NCI-H1092 (cell line): ENCODE measurements at places on chromosomes 5 and 9.

DNA sequence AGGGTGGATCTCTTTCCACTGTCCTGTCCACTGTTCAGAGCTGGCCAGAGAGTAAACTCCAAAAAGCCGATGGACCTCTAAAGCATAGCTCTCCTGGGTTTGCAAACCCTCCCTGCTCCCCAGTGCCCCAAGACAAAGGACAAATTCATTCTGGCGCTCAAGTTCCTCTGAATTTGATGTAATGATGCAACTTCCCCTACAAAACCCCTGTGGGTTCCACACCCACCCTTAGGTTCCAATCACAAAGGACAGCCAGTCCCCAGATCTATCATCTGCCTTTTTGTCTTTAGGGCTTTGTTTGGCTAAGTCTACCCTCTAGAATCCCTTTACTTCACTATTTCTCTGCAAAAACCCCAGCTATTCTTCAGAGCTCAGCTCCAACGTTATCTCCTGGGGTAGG, 57.4 kb upstream of the SLC25A51 start:
- DNase-seq: no peak

DNA sequence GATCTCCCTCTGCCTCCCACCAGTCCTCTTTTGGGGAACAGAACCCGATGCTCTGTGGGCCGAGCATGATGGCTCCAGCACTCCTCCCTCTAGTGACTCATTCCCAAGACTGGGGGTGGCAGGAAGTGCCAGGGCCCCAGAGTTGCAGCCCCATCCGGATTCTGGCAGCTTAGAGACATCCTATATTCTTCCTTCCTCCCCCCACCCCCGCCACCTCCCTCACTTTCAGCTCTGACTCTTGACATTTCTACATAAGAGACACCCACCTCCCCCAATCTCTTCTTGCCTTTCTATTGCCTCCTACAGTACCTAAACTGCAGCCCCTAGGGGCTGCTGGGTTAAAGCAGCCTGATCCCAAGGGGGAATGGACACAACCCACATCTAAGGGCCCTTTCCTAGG, 47.1 kb upstream of the MATR3 start:
- DNase-seq: no peak

DNA sequence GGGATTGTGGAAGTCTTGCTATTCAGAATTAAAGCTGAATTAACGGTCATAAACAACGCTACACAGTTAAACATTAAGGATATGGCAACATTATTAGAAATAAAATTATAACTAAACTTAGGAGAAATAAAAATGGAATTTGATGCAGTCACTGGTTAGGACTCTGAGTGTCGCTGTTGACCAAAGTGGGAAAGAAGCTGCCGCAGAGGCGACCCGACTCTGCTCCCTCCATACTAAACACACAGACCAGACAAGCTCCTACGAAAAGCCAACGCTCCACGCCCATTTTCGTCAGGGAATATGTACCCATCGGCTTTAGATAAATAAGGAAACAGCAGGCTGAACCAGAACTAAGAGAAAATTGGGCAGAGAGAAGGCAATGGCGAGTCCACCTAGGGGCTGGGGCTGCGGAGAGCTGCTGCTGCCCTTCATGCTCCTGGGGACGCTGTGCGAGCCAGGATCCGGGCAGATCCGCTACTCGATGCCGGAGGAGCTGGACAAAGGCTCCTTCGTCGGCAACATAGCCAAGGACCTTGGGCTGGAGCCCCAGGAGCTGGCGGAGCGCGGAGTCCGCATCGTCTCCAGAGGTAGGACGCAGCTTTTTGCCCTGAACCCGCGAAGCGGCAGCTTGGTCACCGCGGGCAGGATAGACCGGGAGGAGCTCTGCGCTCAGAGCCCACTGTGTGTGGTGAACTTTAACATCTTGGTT, at the start of gene PCDHGA5:
PCDHGA5 (plus strand) TSS at position 211 of the 709 bp plus-strand sequence; CDS start at position 380, 169 bp downstream.
- no peak for DNase-seq

DNA sequence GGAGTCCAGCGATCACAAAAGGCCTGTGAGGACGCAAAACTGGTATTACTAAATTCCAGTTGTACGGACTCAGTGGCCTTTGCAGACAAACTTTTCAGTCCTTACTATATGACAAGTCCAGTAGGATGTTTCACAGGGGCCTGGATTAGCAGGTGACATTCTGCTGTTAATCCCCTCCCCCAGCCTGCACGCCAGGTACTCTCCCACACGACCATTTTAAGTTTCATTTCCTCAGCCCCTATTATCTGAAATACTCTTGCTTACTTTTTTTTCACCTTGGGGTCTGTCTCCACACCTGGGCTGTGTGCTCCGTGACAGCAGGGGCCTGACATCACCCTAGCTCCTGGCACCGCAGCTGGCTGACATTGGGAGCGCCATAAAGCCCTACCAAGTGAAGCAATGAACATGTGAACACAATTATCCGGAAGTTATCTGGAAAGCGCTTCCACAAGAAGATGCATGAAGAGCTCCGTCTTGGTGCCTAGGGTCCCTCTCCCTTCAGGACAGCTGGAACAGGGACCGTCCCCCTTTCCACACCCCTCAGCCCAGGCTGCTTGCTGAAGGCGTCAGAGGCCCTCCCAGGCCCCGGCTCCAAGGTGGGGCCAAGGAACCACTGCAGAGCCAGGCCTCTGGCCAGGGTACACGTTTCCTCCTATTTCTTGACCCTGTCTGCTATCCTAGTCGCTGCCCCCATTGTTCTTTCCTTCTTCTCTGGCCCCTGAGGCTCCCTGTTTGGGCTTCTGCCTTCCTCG, 39.7 kb upstream of the ZNF622 start:
- DNase-seq: no peak

- DNase-seq: no peak
Observed at GRCh38 chr5:78593465-78593864, 55.1 kb downstream of the LHFPL2 start.

- DNase-seq: no peak
Observed at GRCh38 chr9:20315677-20316076, 306.6 kb downstream of the MLLT3 start.

DNA sequence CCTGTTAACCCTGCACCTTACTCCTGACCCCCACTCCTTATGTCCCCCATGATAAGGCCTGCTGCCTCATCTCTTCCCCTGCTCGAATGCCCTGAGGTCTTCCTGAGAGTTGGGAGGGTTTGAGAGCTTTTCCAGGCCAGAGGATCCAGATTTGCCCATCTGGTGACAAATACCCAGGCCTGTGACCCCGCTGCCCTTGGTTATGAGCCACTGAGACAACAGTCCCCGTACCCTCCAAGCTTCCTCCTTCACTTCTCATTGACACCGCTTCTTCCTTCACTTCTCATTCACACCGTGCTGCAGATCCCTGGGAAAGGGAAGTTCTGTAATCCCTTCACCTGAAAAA, 593 bp downstream of the GM2A start:
- no peak for DNase-seq

DNA sequence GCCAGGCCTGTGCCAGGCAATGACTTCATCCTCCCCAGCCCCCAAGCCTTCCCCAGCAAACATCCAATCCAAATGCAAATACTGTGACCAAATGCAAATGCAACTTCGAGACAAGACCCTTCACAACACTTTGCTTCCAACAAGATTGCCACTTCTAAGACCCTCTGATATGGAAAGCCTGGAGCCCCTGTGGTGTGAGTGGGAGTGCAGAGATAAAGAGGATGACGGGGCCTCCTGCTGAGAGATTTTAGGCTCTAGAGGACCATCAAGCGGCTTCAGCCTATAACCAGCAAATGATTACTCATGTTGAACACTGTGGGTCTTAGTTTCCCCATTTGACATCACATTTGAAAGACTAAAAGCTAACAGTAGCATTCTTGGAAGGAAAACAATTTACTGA, 46.6 kb upstream of the GABRP start:
- no peak for DNase-seq

- no peak for DNase-seq
Observed at GRCh38 chr9:14441976-14442651, 128.2 kb upstream of the NFIB start.

GRCh38 chr5:143924311-143924978, 112.5 kb downstream of the HMHB1 start:
- no peak for DNase-seq

DNA sequence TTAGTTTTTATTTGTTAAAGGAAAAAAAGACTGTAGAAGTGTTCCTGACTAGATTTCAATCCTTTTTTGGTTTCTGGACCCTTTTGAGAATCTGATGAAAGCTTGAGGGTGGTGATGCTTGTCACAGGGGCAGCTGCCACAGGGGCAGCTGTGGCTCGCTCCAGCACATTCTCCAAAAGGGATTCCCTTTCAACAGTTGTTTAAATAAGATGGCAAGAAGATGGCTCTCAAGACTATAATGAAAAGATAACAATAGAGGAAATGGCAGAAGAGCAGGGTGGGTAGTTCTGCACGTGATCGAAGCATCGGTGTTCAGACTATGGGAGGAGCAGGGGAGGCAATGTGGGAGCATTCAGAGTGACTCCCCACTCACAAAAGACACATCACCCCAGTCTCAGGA, 46.5 kb upstream of the TNFAIP8 start:
- DNase-seq: no peak

DNA sequence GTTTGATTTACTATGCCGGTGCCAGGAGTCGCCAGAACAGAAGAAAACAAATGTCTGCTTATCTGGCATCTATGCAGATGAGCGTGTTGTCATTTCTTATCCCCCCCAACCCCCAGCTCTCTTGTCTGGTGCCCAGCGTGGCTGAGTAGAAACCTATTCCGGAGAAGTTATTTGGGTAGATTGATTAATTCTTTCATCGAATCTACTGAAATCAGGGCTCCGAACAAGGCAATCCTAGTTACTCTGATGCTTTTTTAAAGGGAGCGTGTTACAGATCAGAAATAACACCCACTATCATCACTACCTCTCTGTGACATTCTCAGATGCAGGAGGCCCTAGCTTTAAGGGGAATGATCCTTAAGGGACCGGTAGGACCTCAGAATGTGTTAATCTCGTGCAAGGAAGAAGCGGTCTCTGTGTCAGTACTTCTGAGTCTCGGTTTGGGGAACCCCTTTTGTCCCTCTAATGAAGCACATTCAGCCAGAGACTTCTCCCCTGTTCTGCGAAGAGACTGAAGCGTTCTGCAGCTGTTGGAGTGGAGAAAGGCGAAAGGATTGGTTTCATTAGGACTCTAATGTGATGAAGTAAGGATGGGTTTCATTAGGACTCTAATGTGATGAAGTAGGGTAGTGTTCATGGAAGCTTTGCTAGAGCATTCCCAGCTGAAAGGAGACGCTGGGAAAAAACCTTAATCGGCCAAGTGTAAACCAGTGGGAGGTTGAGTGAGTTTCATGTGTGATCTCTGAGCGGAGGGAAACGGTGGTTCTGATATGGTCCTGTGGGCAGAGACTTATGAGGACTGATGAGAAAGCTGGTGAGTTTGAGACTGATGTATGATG, 1.5 kb downstream of the PIP5K1B start:
- DNase-seq: no peak

DNA sequence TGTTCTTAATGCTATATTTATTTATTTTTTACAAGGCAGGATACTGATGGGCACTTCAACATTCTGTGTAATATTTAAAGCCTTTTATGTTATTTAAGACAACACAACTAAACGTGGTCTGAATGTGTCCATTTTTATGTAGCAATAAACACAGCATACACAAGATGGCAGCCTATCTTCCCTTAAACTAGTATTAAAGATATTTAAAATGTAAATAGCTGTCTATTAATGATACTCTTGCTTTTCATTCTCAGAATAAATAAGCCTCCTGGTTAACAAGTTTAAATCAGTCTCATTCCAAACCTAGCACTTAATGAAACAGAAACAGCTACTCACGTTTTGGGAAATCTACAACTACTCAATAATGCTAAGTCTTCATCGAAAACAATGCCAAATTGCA, 315.7 kb downstream of the MCTP1 start:
- DNase-seq: no peak

- DNase-seq: no peak
Observed at GRCh38 chr9:116237456-116237855, 83.9 kb downstream of the PAPPA start.

DNA sequence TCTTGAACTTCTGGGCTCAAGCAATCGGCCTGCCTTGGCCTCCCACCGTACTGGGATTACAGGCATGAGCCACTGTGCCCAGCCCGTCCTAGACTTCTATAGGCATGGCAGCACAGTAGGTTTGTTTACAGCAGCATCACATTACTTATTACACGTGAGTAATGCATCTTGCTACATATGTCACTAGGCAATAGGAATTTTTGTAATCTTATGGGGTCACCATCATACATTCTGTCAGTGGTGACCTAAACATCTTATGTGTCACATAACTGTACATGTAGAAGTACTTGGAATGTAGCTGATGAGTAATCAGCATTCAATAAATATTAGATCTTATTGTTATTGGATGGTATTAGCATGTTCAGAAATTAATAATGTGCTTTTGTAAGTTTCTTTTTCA, 22.9 kb upstream of the ABCA1 start:
- no peak for DNase-seq

GRCh38 chr9:103649086-103649485, 445.0 kb upstream of the SMC2 start:
- no peak for DNase-seq

DNA sequence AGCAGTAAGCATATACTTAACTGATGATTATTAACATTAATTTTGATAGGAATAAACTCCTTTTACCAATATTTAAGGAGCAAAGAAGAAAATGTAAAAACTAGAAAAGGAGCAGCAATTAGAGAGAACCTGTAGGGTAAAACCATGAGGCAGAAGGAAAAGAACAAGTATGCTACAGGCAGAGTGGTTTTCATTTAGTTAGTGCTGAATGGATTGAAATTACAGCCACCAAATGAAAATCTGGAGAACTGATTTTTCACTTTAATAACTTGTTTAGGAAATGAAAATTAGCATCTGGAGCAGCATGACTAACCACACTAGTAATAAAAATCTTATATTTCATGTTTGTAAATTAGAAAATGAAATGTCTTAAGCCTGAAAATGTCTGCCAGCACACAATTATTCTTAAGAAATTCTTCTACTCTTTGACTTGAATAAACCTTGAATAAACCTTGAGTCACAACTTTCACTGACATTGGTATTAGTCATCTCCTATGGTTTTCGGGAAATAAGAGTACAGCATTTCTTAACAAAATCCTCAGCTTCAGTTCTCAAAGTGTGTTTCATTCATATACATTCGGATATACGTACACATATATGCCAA, 1504.9 kb upstream of the C9orf72 start:
- DNase-seq: no peak

- DNase-seq: no peak
Observed at GRCh38 chr9:99870126-99870525, 36.3 kb upstream of the STX17 start.

- DNase-seq: no peak
Observed at GRCh38 chr9:114004221-114004716, 73.8 kb downstream of the AMBP start.

- DNase-seq: no peak
Observed at GRCh38 chr9:97900103-97900737, 22.1 kb downstream of the TRMO start.

- no peak for DNase-seq
Observed at GRCh38 chr5:74951865-74952264, 85.7 kb upstream of the FAM169A start.

GRCh38 chr5:181120306-181120705, 10.7 kb downstream of the OR2V1 start:
- DNase-seq: no peak
